ENCODE measurements at places on chromosomes 6 and 20. TPM values are rescaled to one million over a fixed set of nuclear protein-coding genes. Genes with fewer than 3 reads are reported as not detected.

Gene HLA-DRB5
- 0.29 TPM for total RNA-seq

Gene NMBR
- not detected for total RNA-seq

Gene POU5F1
- total RNA-seq, result not detected

Gene GJA1
- total RNA-seq, result 0.32 TPM

Gene DPM1
- total RNA-seq, result 126 TPM

Gene ARMH2
- total RNA-seq, result not detected

Gene RIPOR2
- 7.4 TPM for total RNA-seq

Gene CFAP206
- total RNA-seq, result 0.29 TPM

Gene PNLDC1
- total RNA-seq, result not detected

Gene AGPAT4
- 1.4 TPM for total RNA-seq

Gene MCCD1
- total RNA-seq, result not detected

Gene C6orf89
- total RNA-seq, result 55.9 TPM

Gene ECT2L
- total RNA-seq, result not detected

Gene SLC17A9
- not detected for total RNA-seq

Gene HAO1
- not detected for total RNA-seq

Gene DEK
- total RNA-seq, result 141 TPM

Gene MYLK2
- not detected for total RNA-seq

Gene GSTA3
- total RNA-seq, result not detected

Gene FKBP1C
- total RNA-seq, result 0.98 TPM

Gene CST2
- total RNA-seq, result not detected

Gene FRS3
- 0.61 TPM for total RNA-seq

Gene E2F1
- total RNA-seq, result 18.9 TPM

Gene C6orf120
- 48.8 TPM for total RNA-seq

Gene C20orf96
- total RNA-seq, result 1.6 TPM

Gene BPIFB2
- not detected for total RNA-seq

Gene TRIM31
- total RNA-seq, result not detected

Gene APCDD1L
- not detected for total RNA-seq

Gene SLC22A23
- total RNA-seq, result 8.0 TPM

Gene RBL1
- 15.5 TPM for total RNA-seq

Gene SLPI
- total RNA-seq, result not detected

Gene CASS4
- total RNA-seq, result not detected

Gene TGM3
- not detected for total RNA-seq

Gene KCNG1
- total RNA-seq, result 22.3 TPM

Gene BPIFA1
- total RNA-seq, result not detected

Gene ADTRP
- total RNA-seq, result not detected

Gene EGFL8
- 15.0 TPM for total RNA-seq

All from SK-MEL-5 (cell line).